T-helper 1 cell (primary cell): ENCODE measurements at places on chromosomes 12 and 14.

GRCh38 chr12:63809566-63809965 is 29.9 kb downstream of the RXYLT1 start:
- no peak for DNase-seq

DNA sequence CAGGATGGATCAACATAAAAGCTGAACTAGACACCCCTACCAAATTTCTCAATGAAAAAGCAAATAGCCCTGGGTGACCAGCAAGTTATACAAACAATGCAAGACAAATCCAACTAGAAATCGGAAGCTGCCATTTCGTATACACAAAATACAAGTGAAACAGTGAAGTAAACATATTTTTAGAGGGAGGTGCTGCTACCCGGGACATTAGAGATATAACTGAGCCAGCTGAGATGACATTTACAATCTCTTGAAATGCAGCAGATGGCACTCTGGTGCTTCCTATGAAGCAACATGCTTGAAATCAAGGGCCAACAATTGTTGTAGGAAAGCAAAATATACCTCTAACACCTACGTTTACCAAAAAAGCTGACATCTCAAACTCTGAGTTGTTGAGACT is 25.5 kb downstream of the BDKRB1 start:
- no peak for DNase-seq

GRCh38 chr12:120141336-120141735 is 24.8 kb upstream of the RAB35 start:
- DNase-seq, result no peak

DNA sequence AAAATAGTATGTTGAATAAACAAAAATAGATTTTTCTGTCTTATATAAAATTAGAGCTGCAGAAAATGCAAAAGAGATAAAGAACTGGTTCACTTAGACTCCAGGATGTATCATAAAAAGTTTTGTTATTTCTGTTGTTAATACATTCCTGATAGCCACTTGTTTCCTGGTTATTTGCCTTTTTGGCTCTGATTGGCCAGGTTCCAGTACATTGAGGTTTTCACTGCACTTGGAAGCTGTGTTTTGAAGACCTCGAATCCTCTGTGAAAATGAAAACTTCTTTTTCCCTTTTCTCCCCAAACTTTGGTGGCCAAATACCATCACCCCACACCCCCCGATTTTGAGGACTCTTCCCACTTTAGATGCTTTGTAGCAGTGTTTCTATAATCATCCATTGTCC is 525.3 kb downstream of the MED13L start:
- DNase-seq, result no peak

GRCh38 chr14:34012978-34013720 is 62.3 kb upstream of the EGLN3 start:
- no peak for DNase-seq

DNA sequence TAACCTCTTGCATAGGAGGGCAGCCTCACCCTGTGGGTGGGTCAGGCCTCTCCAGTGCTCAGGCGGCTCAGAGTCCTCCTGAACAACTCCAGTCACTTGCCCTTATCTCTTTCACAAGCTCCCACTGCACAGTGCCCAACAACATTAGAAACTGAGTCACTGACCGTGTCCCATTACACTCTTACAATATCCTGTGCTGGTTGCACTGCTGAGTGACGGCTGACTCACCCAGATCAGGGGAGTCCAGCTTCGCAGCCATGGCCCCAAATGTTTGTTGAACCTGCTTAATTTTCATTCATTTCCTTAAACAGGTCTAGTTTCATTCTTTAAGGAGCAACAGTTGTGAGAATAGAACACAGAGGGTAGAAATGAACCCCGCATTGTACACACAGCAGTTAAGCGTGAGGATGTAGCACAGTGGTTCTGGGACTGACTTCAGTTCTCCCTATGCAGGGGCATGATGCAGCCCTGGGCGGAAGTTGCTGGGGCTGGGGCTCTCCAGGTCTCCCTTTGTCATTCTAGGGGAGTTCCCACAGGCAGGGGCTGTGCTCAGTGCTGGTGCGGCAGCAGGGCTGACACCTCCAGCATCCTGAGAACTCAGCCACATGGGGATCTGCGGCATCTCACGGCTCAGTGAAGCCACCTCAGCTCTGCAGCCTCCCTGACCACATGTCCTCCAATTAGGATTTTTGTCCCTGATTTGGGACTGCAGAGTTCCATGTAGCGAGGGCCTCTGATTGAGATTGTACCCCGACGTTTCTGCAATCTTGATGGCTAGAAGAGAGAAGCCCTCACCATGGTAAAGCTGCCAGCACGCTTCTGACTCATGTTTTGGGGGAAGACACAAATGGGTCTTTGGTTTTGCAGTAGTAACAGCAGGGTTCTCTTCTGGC is 16.1 kb downstream of the GPR68 start:
- DNase-seq, result peak; percentile 75

DNA sequence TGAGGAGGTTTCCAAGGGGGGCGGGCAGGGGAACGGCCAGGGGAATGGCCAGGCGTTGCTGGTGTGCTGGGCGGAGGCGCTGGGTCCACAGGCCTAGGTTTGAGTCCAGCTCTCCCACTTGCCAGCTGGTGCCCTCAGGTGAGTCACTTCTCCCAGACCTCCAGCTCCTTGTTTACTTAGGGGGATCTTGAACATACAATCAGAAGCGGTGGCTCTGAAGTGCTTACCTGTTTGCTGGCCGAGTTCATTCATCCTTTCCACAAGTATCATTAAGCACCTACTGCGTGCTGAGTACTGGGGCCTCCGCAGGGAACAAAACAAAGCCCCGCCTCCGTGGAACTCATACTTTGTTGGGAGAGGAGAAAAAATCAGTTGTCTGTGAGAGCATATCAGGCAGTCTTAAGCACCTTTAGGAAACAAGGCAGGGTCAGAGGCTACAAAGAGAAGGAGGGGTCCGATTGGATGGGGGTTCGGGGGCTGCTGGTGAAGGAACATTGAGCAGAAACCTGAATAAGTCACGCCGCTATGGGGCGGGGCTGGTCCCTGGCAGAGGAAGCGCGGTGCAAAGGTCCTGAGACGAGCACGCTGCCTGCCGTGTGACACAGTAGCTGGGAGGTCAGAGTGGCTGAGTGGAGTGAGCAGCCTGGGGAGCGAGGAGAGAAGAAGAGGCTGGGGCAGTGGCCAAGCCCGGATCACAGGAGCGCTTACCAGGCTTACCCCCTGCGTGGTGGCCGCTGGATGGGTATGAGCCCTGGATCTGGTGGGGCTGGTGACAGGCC is 15.1 kb downstream of the MVK start:
- DNase-seq, result no peak

DNA sequence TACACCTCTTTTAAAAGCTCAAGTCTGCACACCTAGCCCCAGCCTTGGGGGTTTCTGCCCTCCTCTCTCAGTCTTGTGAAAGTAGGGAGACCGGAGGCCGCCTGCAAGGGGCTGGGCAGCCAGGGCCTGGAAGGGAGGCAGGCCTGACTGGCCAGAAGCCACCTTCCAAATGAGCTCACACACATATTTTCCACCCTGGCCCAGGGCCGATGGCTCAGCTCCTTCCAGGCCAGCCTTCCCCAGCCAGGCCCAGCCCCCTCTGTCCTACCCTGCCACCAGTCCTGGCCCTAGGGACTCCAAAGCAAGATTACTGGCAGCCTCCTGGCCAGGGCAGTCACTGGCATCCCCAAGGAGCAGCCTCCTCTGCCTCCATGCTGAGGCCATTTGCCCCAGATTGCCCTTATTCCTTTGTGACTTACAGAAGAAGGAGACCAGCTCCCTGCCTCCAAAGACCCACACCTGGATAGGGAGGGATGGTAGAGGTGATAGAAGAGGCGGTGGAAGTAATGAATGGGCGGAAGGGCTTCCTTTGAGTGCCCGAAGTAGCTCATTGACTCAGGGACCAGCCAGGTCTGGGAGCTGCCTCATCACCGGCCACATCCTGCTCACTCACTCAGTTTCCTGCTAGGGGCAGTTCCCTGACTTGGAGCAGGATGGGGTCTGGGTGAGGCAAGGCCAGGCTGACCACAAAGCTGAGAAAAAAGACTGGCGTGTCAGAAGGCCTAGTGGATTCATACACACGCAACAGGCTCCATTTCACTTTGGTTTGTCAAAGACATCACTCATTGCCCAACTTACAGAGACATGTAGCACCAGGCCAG is 14.8 kb downstream of the MMP14 start:
- DNase-seq, result peak; percentile 65

- DNase-seq, result no peak
Observed at GRCh38 chr12:67681941-67682620, 33.5 kb downstream of the DYRK2 start.

DNA sequence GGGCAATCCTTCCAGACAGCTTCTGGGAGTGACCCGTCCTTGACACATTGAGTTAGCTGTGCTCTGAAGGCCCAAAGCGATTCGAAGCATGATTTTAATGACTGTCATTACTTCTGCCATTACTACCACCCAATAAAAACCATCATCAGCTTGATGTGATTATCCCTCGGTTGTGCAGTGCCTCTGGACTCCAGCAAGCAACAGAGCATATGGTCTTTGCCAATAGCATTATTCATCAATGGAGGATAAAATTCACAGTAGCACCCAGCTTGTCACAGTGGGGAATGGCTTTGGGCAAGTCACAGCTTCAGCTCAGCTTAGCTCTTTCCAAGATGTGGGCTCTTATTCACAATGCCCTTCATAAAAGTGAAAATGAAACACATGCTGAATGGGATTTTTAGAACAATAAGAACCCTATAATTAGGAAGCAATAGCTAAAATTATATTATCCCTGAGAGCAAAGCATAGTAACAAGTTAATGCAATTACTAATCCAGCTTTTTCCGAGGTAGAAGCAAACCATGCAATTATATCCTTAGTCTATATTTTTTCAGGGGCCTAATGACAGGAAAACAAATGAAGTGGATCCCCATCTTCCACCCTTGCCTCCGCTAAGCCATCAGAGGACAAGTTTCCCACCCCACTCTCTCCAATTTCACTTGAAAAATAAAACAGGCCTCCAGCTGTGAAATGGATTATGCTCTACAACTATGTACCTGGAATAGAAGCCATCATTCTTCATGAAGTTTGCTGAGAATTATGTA is 163.0 kb upstream of the EEA1 start:
- no peak for DNase-seq

- DNase-seq, result peak; percentile 37
Observed at GRCh38 chr12:38771871-38772270, 133.5 kb downstream of the CPNE8 start.

- no peak for DNase-seq
Observed at GRCh38 chr12:45446013-45446412, 230.1 kb downstream of the ANO6 start.
